ENCODE measurements at places on chromosomes 5 and 9. TPM values are rescaled to one million over a fixed set of nuclear protein-coding genes. Genes with fewer than 3 reads are reported as not detected.

- no peak for DNase-seq
Measured at GRCh38 chr5:73199671-73200070, 26.7 kb downstream of the TMEM174 start.

GRCh38 chr5:103425686-103426454 is 136.7 kb downstream of the NUDT12 start:
- peak; percentile 69 for DNase-seq

- peak; percentile 54 for DNase-seq
Measured at GRCh38 chr5:115586525-115587146, 15.6 kb downstream of the TICAM2 start.

- DNase-seq, result peak; percentile 31
Measured at GRCh38 chr5:149289301-149289700, 17.6 kb downstream of the AFAP1L1 start.

DNA sequence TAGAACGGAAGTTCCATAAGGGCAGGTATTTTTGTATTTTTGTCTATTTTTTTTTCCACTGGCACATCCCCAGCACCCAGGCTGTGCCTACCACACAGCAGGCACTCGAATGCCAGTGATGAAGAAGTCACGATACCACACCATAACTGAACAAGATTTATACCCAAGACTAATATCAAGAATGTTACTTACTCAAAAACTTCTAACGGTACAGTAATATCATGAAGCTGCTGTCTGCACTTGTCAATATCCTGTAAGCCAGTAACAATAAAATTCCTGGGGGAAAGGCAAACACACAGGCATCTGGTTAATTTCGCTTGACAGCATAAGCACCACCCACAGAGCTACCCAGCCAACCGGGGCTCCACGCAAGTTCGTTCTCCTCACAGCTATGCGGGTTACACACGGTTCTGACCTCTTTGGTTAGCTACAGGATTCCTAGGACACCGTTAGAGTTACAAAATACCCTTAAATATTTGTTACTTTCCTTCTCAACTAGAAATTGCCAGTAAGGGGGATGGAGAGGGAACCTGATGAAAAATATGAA is 1.3 kb downstream of the MED10 start:
- peak; percentile 5 for DNase-seq

DNA sequence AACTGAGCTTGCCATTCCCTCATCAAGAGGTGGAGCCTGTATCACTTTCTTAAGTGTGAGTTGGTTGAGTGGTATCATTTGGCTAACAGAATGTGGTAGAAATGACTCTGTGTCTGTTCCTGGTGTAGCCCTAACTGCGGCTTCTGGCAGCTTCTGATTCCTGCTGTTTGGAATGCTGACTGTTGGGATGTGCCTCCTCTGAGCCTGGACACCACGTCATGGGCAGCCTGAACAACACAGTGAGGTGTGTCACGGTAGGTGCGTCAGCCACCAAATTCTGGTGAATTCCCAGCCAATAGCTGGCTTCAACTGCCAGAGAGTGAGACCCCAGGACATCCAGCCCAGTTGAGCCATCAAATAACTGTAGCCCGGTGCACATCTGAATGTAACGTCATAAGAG is 6.1 kb upstream of the C9orf152 start:
- peak; percentile 30 for DNase-seq

DNA sequence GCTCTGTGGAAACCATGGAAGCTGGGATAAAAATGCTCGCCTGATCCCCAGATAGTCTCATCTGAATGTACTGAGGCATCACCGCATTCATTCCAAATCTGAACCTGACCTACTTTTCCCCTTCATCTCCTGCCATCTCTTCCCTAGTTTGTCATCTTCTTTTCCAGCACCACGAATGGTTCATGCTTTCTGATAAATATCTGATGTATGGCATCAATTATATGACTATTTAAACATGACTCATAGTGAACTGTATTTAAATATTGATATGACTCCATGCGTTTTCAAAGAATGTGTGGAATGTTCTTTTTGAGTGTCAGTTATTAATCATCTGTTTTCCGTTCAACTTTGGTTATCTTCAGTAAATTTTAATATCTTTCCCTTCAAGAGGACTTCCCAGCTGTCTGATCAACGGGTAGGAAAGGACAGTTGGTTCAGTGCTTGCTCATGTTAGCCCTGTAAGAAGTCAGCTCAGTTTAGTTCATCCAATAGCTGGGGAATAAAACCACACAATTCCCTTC is 21.1 kb downstream of the BASP1 start:
- peak; percentile 82 for DNase-seq

GRCh38 chr9:135714242-135715055 is 12.5 kb downstream of the KCNT1 start:
- no peak for DNase-seq

DNA sequence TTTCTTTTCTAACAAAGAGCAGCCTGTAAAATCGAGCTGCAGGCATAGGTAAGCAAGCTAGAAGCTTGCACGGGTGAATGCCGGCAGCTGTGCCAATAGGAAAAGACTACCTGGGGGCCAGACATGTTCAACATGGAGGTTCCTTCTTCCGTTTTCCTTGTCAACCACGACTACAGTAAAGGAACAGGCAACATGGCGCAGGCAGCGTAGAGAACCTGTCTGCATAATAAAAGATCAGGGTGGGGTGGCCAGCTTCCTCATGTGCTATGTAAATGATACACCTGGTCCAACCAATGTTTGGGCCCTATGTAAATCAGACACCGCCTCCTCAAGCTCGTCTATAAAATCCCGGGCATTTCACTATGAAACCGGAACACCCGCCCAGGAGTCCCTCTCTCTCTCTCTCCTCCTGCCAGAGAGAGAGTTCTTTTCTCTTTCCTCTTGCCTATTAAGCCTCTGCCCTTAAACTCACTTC is 103.8 kb upstream of the LIFR start:
- DNase-seq, result no peak

DNA sequence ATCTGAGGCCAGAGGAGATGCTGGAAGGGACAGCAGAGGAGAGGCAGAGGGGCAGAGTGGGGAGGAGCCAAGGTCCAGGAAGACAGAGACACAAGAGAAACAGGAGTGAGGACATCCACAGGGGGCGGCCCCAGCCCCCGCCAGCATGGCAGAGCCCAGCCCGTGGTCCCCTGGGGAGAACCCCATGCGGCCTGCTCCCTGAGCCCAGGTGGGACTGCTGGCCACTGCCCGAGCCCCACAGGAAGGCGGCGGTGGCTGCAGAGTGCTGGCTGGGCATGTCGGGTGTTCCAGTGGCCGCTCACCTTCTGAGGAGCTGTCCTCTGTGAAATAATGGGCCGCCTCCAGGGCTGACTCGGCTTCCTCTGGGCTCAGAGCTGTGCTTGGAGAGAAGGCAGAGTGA is 8.9 kb upstream of the MRNIP start:
- no peak for DNase-seq

DNA sequence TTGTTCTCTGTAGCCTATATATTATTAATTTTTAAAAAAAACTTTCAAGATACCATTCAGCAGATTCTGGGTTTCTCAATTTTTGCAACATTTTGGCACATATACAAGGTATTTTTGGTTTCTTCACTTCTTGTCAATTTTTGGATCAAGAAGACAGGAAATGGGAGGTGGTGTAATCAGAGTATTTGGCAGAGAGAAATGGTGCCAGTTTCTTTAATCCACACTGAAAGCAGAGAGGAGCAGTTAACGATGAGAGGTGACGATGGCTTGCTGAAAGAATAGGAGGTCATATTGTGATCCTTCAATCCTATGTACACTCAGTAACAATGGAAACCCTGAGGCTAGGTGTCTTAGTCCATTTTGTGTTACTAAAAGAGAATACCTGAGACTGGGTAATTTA is 16.4 kb downstream of the NNT start:
- no peak for DNase-seq

DNA sequence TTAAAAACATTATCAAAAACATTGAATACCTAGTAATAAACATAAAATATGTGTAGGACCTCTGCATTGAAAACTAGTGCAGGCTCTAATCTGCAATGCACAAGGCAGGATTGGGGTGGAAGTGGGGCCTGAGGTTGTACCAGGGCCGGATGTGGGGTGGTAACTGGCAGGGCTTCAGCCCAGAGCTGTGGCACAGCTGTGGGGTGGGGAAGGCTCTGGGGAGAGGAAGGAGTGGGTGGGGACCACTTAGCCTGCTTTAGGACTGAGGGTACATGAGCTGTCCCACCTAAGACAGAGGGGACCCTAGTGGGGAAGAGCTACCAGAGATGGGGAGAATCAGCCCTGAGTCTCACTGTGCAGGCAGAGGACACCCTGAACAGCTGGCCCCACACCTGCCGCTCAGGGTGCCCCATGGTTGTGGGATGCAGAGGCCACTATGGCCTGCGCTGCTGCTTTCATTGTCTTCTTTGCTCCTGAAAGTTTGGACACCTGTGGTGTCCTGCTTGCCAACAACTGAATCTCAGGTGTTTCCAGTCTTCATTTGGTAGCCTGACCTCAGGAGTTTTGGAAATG is 311.4 kb downstream of the TLE4 start:
- no peak for DNase-seq

- DNase-seq, result no peak
Measured at GRCh38 chr9:8205576-8205975, 406.0 kb upstream of the DMAC1 start.

DNA sequence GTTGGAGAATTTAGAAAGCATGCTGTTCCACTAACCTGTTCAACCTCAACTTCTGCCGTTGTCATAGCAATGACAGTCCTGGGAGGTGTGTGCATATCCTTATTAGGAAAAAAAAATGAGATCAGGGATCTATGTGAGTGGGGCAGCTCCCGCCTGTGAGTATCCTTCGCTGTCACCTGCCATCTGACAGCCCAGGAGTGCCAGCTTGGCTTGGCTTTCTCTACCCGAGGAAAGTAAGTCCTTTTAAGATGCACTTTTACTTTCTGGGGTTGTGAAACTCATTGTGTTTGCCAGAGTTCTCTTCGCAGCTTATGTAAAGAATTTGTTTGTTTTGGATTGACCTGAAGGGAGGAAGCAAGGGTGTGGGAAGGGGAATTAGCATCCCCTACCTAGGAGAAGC is 21.8 kb downstream of the PCDHAC2 start:
- DNase-seq, result no peak

- no peak for DNase-seq
Measured at GRCh38 chr5:146794326-146795029, 84.1 kb downstream of the PPP2R2B start.

DNA sequence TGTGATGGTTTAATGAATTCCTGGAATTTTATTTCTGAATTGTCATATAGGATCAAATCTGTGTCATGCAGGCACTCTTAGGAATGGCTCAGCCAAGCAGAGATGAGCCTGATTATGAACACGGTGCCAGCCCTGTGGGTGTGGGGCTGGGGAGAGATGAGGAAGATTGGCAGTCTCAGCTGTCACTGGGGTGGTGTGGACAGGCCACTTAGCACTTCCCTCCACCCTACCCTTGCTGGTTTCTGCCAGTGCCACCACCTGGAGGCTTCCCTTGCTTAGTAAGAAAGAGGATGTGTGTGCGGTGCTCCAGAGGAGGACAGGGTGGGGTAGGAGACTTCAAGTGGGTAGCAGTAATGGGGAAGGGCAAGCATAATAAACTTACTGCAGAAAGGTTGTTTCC is 226.6 kb downstream of the CD180 start:
- no peak for DNase-seq

- no peak for DNase-seq
Measured at GRCh38 chr9:136955943-136956335, 3.9 kb downstream of the LCN12 start.

DNA sequence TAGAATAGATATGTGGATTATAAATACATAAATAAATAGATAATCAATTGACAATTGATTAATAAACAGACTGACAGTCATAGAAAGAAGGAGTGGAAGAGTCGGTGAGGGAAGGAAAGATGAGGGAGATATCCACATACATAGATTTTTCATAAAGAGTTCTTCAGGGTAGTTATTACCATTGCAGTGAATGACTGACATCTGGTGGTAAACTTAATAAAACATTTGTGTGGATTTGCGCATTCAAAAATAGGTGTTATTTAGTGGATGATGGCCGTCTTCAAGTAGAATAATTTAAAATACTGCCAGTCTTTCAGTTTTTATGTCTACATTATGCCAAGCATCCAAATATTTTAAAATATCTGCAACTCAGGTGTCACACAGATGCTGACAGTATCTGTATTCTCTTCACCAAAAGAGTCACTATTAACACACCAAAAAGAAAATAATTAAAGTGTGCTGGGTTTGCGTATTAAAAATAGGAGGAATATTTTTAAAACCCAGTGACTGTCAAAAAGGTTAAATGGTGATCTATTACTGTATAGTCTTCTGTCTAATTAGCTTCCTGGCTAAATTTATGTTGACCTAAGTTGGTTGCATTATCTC is 78.8 kb downstream of the GIN1 start:
- peak; percentile 65 for DNase-seq

- no peak for DNase-seq
Measured at GRCh38 chr9:111035543-111036428, 2.5 kb downstream of the LPAR1 start.

DNA sequence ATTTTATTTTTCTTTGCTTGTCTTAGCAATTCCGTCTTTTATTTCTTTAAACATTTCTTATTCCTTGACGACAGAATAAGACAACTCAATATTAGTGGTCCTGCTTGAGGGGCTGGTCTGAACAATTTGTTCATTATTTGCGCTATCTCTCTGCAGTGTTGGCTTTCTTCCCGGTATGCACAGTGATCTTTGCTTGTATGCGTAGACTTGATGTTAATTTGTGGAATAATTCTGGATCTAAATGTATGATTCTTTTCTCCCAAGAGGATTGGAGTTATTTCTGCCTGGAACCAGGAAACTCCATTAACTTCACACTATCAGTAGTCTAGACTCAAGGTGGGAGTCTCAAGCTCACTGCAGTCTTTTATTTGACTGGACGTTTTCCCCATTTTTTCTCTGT is 80.4 kb downstream of the KDM4C start:
- no peak for DNase-seq

GRCh38 chr5:13866792-13867191 is 77.7 kb downstream of the DNAH5 start:
- DNase-seq, result peak; percentile 41

FLT4 gene
- 0.07 TPM for polyA plus RNA-seq

TYRP1 gene
- 0.60 TPM for polyA plus RNA-seq

SLC22A4 gene
- polyA plus RNA-seq, result 2.5 TPM

GTF3C4 gene
- polyA plus RNA-seq, result 4.7 TPM

LNPEP gene
- polyA plus RNA-seq, result 3.6 TPM

DIPK1B gene
- 8.5 TPM for polyA plus RNA-seq

TSTD2 gene
- polyA plus RNA-seq, result 11.2 TPM

SPINK7 gene
- not detected for polyA plus RNA-seq

C9orf152 gene
- not detected for polyA plus RNA-seq

All from IMR-90 (cell line).